ENCODE measurements at places on chromosomes 2 and 18.

- no peak for DNase-seq
Measured at GRCh38 chr2:9463698-9464034, 10.7 kb upstream of the IAH1 start.

GRCh38 chr2:166831930-166832329 lies 56.4 kb upstream of the XIRP2 start:
- DNase-seq: no peak

DNA sequence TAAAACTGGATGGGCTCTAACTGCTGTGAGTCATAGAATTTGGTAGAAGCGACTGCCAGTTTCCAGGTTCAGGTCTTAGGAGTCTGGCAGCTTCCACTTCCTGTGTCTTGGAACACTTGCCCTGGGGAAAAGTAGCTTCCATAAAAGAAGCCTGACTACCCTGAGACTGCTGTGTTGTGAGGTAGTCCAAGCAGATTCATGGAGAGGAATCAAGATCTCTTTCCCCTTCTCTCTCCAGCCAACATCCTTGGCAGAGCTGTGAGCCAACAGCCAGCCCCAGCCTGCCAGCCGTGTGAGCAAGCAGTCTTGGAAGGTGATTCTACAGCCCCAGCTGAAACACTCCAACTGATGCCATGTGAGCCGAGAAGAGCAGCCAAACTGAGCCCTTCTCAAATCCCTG lies 33.7 kb downstream of the SLC20A1 start:
- no peak for DNase-seq

- no peak for DNase-seq
Measured at GRCh38 chr2:932320-933115, 18.1 kb upstream of the SNTG2 start.

DNA sequence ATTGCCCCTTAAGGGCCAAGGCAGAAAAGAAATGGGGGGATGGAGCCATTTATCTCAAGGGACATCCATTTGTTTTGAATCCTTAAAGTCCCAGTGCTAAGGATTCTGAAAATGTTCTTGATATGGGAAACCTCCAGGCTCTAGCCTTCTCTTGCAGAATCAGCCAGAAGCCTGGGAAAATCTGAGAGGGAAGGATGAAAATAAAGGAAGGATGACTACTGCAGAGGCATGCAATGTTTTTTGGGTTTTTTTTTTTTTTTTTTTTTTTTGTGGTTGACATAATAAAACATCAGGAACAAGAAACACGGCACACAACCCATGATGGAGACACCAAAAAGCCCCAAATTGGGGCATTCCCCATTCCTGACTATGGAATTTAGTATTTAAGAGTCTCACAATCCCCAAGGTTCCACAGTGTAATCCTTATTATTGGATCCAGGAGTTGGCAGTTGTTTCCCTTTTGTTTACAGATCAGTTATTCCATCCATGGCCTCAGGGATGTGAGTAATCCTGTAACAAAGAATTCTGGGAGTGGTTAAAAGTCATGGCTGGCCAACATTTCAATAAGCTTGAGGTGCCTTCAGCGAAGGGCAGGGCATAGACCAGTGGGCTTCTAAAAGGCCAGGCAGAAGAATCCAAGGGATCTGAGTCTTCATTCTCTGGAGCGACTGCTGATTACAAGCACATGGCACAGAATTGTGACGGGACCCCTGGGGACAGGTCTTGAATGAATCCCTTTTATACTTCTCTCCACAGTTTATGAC lies 337.5 kb downstream of the GULP1 start:
- DNase-seq: no peak

GRCh38 chr2:12828980-12829379 lies 112.2 kb downstream of the TRIB2 start:
- no peak for DNase-seq

DNA sequence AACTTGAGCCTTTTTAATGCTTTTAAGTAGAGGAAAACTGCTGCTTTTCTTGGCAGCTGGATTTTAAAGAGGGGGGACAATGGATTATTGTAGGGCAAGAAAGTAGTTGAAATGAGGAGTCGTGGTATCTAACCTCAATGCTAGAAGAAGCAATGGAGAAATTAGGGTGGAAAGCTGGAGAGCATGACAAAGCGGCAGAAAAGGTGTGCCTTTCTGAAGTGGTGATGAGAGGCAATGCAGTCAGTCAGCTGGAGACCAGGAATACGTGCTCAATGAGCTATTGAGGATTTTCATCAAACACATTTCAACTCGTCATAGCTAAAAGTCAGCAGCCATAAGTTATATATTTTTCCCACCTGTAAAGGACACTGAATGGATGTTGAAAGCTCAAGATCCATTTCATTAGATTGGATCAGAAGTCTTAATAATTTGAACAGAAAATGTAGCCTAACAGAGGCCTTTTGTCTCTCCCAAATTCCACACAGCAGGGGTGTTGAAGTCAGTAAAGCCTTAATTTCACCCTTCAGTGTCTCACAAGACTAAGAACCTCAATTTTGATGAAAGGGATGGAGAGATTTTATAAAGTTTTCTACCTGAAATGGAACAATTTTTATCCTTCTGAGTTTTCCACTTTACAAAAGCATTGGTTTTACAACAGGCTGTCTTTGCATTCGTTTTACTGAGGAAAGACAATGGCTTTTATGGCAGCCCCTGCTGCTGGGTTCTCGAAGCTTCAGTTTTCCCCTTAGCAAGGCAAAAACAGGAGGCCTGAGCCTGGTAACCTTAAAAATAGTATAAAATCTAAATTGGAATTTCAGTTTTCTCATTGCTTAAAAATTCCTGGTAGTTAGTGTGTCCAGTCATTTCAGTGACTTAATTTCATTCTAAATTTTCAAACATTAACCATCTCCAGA lies 131.1 kb downstream of the CCDC102B start:
- no peak for DNase-seq

DNA sequence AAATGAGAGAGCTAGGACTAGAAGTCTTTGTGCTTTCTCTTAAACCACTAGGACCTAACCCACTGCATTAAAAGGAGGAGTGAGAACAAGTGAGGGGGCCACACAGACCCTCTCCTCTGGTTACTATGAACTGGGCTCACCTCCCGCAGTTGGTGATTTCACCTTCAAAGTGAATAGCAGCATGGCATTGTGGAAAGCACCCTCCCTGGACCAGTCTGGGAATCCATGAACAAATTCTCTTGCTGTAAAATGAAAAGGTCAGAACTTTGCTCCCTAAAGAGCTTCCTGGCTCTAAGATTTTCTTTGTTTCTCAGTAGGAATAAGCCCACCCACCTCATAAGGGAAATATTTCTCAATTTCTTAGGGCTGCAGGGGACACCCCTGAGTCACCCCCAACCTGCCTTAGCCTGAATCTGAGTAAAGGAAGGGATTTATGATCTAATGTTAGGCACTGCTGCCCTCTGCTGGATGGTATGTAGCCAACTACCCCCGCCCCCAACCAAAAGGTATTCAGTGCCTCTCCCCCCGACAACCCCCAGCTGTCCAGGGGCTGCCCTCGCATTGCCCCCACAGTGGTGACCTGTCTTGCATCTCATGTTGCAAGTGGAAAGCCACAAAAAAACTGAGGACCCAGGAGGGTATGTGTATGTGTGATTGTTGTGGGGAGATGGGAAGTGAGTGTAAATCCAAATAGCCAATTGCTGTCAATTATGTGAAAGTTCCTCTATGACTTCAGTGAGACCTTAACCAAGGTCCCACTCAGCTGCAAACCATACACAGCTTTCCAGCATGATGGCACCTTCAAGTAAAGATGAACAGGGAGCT lies 230.9 kb upstream of the SLC14A2 start:
- peak; percentile 72 for DNase-seq

All from NAMALWA (cell line).